ENCODE measurements at places on chromosomes 2 and 18.
A peak's percentile ranks its signal among the peaks of the same experiment; 100 is the strongest.

DNA sequence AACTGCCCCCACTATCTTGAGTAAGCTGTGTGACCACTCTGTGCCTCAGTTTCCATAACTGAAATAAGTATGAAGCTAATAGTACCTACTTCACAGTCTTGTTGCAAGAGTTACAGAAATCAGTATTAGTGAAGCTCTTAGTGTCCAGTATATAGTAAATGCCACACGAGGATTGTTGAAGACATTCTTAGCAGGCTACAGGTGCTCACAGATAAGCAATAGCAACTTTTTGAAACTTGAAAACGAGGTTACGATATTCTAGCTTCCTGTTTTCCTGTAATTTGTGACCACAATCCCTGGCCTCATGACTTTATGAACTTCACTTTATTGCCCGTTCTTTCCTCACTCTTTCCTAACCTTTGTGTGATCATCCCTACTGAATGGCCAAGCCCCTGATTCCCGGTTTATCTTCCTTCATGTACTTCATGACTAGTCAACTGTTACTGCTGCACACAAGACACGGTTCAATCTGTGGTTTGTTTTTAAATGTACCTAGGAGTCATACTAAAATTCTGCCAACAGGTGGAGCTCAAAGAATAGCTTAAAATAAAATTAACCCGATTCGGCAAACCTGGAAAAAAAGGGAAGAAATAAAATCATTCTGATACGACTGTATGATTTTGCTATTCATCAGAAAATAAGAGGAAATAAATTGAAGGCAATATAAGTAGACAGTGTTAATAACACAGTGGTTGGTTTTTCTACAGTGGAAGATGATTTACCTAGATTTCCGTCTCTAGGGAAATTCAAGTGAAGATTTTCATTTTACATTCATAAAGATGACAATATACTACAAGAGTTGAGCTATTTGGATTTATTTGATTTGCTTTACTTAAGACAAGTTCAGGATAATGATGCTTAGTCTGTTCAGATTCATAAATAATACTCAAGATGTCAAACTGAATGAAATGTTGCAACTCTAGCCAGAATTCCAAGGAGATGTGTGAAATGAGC, 38.1 kb upstream of the STAT1 start:
- peak; percentile 31 for DNase-seq

DNA sequence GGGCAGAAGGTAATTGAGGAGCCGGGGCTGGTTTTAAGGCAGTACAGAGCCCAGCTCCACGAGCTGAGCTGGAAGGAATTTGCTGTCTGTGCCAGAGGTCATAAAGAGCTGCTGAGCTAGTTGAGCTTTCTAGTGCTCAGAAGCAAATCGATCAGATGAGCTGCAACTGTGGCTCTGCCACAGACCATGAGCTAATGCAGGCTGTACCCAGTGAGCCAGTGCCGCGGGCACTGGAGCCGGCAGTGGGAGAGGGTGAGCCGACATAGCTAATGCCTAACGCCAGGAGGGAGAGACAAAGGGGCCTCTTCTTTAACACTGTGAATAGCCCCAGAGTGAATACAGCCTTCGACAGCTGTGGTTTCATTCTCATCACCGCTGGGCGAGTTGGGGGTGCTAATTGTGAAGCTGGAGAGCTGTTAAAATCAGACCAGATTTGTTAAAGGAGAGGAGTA, 410.1 kb upstream of the TCF4 start:
- no peak for DNase-seq

GRCh38 chr18:24793742-24794141, 333.3 kb downstream of the HRH4 start:
- DNase-seq = no peak

DNA sequence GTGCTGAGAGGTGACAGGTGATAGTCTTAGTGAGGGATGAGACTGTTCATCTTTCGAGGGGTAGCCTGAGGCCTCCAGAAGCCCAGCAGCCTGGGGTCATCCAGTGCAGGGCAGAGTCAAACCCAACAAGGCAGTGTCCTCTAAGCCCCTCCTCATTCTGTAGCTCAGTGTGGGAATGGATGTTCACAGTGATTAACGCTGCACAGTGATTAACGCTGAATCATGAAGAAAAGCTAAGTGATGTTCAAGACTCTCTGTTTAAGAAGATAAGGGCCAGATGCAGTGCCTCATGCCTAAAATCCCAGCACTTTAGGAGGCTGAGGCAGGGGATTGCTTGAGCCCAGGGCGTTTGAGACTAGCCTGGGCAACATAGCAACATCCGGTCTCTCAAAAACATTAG, 56.3 kb upstream of the LAPTM4A start:
- no peak for DNase-seq

DNA sequence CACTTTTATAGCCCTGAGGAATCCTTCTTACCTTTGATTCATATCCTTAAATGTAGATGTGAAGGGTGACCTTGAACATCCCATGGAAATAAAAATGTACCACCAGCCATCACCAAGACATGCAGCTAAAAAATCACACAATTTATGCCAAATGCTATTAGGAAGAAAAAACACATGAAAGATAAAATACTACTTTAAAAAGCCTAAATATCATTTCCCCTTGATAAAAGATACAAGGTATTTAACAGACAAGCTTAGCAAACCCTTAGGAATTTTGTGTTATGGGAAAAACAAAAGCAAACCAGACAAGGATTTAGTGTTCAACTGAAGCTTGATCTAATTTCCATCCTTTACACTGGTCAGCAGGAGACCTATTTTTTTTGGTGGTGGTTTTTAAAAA, 255.0 kb downstream of the ICOS start:
- DNase-seq = no peak

GRCh38 chr2:100233061-100233460, 89.2 kb downstream of the LONRF2 start:
- no peak for DNase-seq

- no peak for DNase-seq
Measured at GRCh38 chr2:149225446-149225845, 104.9 kb upstream of the LYPD6 start.

DNA sequence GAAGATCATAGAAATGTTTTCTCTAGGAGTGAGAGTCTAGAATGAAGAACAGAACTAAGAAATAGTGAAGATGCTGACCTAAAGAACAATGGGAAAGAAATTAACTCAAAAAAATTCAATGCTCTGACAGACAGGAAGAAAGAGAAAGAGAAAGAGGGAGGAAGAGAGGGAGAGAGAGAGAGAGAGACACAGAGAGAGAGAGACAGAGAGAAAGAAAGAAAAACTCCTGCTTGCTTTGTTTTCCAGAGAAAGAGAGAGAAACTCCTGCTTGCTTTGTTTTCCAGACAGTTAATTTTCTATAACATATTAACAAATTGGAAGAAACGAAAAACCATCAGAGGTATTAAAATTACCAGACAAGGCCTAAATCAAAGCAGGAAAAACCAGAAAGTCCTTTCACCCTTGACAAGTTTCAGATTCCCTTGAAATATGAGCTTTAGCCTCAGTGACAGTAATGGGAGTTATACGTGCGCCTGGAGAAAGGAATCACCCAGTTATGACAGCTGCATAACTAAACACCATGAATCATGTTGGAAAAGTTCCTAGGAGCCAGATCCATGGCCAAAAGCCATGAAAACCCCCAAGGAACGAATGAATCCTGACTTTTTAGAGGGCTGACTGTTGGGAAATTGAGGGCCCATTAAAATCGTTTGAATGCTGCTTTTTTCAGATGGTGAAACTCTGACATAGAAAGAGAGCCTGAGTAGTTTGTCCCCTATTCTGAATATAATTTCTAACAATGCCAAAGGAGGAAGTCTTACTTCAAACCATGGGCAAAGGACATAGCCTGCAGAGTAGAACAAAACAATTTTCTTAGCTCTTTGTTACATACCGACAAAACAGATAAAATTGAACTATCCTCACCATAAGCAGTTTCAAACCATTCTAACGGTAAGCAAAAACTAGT, 228.6 kb upstream of the CHST9 start:
- DNase-seq = no peak

DNA sequence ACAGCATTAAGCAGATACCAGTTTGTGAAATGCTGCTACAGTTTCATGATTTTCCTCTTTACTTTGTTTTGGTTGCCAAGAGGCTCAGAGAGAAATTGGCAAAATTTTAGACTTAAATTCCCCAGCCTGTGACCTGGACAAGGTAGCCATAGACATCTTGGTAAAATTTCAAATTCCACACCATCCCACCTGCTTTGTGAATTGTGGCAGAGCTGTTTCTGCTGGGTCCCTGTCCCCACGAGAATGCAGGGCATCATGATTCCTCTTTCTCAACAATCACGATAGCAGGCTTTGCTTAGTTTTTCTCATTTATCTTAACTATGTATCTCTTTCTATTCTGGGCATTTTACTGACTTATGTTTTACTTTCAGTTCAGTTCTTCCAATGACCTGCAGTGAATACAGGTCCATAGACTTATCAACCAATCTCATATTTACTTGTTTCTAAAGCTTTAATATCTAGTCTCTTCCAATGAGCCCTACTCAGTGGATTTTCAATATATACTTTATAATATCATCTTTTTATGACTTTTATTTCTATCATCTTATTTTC, 351.6 kb downstream of the SOCS6 start:
- DNase-seq = no peak

DNA sequence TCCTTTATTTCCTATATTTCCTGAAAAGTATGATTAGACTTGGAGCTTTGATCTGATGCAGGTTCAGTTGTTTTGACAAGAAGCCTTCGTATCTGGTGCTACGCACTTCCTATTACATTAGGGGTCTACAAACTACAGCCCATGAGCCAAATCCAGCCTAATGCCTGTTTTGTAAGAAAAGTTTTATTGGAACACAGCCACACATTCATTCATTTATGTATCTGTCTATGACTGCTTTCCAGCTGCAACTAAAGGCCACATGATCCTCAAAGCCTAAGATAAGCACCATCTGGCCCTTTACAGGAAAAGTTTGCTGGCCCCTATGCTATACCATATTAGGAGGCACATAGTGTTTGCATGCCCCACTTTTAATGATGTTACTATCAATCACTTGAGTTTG, 26.0 kb downstream of the EIF2AK3 start:
- no peak for DNase-seq

- DNase-seq = no peak
Measured at GRCh38 chr2:191598296-191598695, 79.6 kb upstream of the NABP1 start.

DNA sequence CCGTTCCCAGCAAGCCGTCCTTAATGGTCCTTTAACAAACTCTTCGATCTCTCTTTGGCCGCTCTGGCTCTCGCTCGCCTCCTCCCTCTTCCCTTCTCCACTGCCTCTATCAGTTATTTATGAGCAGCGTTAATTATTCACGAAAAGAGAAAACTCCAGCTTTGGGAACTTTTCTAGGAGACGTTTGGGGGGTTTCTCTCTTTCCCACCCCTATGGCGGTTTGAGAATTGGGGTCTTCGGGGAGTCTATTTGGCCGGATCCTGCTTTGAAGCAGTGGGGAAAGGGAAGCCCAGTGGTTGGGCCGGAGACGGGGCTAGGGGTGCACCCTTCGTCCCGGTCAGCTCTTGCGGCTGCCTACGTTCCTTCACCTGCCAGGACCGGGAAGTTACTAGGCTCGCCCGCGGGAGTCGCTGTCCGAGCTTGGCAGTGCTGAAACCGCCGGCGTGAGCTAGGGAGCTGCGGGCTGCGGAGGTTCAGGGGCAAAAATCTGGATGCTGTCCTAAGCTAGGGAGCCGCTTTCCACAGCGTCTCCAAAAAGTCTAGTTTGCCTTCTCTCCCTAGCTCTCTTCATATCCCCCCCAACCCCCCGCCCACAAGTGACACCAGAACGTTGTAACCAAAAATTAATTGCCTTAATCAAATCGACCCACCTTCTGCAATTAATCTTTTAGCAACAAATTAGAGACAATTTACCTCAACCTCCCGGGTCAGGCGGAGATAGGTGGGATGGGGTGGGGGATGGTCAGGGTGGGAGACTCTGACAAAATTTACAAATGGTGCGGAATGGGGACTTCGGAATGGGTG, 8.9 kb upstream of the SKOR2 start:
- DNase-seq = no peak

- DNase-seq = no peak
Measured at GRCh38 chr2:119841550-119841949, 81.8 kb downstream of the PTPN4 start.

DNA sequence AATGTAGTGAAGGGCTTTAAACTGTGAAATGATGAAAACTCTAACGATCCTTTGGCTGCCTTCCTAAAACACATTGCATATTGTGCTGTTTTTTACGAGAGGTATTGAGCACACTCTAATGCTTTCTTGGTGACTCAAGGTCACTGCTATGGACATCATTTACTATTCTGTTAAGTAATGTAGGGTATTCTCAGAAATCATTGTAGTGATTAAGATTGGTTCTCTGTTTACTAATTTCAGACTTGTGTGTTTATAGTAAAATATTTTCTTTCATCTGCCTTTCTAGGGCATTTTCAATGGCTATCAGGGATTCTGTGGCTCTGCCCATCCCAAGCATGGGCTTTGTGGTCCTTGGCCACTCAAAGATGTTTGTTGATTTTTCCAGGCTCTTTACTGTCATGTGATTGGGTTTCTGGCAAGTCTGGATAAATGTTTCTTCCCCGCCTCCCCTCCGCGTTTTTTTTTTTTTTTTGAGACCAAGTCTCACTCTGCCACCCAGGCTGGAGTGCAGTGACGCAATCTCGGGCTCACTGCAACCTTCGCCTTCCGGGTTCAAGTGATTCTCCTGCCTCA, 29.3 kb downstream of the UBE2F start:
- DNase-seq = no peak

DNA sequence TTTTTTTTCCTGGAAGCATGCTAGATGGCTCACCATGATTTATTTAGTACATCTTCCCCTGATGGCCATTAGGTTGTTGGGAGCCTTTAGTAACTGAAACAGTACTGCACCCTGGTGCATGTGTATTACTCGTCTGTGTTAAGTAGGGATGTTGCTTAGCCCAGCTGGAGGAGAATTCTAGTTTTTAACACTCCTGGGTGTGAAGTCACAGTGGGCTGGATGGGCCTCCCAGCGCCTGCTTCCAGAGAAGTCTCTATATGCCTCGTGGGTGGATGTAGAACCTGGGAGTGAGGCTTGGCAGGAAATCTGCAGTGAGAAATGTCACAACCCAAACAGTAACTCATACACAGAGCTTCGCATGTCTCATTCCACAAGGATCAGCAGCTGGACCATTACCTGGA, 28.9 kb upstream of the NT5DC4 start:
- no peak for DNase-seq

- no peak for DNase-seq
Measured at GRCh38 chr2:204143216-204144014, 206.9 kb downstream of the ICOS start.

DNA sequence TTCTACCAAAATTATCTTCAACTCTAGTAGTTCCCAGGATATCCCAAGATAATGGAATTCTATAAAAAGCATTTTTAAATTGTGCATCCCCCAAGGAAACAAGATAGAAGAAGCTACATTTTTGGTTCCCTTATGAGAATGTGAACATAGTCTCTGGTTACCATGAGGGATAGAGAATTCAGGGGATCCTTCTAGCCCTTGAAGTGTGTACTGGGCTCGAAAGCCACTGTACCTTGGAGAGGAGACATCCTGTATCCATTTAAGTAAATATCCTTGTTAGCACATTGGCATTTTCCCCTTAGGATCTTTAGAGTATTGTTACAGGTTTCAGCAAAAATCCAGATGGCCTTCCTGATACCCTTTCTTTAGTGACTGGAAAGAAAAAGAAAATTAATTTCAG, 228.5 kb downstream of the RTP5 start:
- DNase-seq = no peak
